ENCODE measurements at places on chromosomes 16 and 17.

DNA sequence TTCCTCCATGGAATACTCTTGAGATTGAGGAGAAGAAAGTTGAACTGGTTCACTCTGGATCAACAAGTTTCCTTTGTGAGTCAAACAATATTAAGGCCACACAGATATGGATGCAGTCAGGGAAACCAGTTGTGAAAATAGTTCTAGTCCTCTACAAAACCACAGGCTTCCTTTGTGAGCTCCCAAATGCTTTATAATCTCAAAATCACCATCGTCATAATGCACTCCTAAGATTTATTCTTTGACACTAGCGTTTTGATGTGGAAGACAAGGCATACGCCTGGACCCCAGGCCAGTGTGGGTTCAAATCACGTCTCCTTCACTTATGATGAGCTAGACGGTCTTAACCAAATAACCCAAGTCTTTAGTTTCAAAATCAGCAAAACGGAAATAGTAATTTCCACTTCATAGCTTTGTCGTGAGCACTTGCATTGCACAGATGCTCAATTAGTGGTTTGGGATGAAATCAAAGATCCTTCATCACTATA, 142.6 kb downstream of the STX8 start:
- no peak for DNase-seq

GRCh38 chr17:60157487-60158040, 7.8 kb downstream of the CA4 start:
- no peak for DNase-seq

GRCh38 chr16:78679546-78679945, 580.1 kb downstream of the WWOX start:
- no peak for DNase-seq

DNA sequence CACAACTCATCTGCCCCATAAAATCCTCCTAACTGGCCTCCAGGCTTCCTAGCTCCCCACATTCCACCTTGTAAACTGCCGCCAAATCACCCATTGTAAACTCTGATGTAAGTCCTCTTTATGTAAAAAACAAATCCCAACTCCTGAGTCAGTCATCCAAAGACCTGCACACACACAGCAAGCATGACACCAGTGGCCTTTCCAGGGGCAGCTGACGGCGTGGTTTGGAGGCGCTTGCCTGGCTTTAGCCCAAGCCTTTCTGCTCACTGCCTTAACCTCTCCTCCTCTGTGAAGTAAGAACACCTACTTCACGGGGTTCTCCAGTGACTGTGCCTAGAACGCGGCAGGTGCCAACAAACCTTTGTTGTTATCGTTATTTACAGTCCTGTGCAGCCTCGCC, 14.0 kb downstream of the UBE2O start:
- DNase-seq, result no peak

GRCh38 chr17:19262650-19263631, 25.8 kb downstream of the EPN2 start:
- no peak for DNase-seq

DNA sequence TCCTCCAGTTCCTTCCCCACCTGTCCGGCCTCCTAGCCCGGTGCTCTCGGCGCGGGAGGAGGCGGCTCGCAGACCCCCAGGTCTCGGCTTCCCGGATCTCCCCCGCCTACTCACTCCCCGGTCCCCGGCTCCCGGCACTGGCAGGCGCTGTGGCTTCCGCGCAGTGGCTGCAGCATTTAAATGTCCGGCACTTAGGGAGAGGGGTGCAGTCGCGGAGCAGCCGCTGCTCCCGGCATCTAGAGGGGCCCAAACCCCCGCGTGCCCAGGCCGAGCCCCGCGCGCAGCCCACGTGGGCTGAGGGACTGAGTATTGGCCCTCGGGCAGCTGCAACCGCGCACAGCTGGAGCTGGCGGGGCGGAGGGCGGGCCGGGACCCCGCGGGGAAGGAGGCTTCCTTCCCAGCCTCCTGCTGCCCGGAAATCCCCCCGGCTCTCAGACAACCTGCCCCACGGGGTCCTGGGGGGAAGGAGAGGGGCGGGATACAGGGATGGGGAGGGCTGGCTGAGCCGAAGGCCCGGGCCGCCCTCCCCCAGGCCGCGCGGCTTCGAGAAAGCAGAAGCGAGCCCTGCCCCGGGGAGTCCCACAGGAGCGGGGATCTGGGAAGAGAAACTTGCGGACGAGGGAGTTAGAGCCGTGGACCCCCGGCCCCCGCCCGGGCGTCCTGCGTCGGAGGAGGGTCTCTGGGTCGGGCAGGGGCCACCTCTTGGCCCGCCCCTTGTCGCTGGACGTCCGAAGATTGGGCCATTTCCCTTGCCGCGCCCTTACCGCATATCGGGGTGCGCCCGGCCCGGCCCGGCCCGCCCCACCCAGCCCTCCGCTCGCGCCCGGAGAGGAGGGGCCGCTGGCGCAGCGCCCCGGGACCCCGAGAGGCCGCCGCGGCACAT, at the start of gene MMP25:
Gene MMP25 (plus strand): TSS at position 804 of the 883 bp plus-strand sequence. CDS start 357 bp downstream, outside the sequence.
- peak; percentile 71 for DNase-seq

GRCh38 chr16:79172976-79173500, 427.5 kb downstream of the MAF start:
- no peak for DNase-seq
